ENCODE measurements at places on chromosomes 5 and 9. TPM values are rescaled to one million over a fixed set of nuclear protein-coding genes. Genes with fewer than 3 reads are reported as not detected.

PPP3R2 gene
- not detected for polyA plus RNA-seq

SLCO6A1 gene
- polyA plus RNA-seq, result not detected

ANKRD20A1 gene
- not detected for polyA plus RNA-seq

CTXN3 gene
- polyA plus RNA-seq, result 3.0 TPM

SIMC1 gene
- polyA plus RNA-seq, result 13.6 TPM

NEURL1B gene
- 40.1 TPM for polyA plus RNA-seq
